ENCODE measurements at places on chromosomes 3 and 15.

GRCh38 chr15:55168350-55168974 lies 28.3 kb downstream of the RSL24D1 start:
- DNase-seq: peak; percentile 65

DNA sequence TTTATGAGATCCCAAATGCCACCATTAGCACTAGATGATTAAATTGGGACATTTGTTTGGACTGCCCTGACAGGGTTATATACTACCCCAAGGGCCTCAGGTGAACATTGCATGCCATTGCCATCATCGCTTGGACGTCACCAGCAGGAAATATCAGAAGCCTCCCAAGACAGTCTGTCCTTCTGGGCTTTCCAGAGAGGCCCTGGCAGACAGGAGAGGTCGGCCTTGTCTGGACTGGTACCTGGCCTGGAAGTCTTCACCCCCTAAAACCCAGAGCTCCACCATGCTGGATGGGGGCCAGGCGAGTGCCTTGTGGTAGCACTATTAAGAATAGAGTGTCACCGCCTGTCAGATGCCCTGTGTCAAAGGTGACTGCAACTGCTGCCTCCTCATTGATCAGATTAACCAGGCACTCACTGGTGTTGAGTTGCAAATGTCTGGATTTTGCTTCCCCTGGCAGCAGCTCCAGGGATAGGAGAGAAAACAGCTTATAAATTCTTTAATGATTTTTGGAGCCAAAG lies 324.1 kb upstream of the RASGRP1 start:
- DNase-seq: no peak

DNA sequence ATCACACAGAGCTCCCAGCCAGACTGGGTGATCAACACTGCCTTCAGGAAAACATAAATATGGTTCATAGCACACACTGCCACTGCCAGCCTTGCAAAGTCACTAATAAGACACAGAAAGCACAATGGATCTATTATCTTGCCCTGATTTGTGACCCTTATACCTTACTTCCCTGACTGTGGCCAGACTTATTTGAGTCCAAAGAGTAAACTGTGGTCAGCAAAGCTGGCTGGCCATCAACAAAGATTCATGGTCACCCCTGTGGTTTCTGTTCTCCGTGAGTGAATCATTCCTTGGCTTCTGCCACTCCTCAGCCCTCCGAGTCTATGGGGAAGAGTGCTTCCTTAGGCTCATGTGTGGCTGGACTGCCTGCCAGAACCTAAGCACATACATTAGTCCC lies 437.7 kb downstream of the RAP2B start:
- DNase-seq: no peak

DNA sequence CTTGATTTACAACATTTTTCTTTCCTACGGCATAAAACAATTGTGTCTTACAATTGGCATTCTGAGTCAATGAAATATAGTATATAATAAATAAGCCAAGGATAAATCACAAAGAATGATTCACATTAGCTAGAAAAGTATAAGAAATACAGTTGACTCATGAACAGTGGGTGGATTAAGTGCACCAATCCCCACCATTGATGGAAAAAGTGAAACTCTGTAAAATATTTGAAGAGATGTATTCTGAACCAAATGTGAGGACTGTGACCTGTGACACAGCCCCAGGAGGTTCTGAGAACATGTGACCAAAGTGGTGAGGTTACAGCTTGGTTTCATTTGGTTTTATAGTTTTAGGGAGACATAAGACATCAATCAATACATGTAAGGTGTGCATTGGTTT lies 227.5 kb downstream of the ALCAM start:
- no peak for DNase-seq

DNA sequence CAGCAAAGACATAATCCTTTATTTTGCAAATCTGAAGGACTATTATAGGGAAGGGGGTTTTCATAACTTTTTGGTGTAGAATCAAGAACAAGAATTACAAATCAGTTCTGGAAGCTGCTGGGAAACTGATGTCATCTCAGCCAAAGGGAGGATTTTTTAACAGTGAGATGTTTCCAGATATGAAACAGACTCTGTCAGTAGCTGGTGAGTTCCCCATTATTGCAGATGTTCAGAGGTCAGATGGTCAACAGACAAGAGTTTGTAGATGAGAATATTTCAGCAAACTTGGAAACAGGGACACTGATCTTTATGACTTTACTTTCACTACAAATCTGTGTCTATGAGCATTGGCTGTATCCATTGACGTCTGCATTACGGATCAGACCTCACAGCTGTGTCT lies 71.9 kb upstream of the LPP start:
- DNase-seq: no peak

GRCh38 chr3:71066356-71066755 lies 517.2 kb downstream of the FOXP1 start:
- DNase-seq: peak; percentile 70

DNA sequence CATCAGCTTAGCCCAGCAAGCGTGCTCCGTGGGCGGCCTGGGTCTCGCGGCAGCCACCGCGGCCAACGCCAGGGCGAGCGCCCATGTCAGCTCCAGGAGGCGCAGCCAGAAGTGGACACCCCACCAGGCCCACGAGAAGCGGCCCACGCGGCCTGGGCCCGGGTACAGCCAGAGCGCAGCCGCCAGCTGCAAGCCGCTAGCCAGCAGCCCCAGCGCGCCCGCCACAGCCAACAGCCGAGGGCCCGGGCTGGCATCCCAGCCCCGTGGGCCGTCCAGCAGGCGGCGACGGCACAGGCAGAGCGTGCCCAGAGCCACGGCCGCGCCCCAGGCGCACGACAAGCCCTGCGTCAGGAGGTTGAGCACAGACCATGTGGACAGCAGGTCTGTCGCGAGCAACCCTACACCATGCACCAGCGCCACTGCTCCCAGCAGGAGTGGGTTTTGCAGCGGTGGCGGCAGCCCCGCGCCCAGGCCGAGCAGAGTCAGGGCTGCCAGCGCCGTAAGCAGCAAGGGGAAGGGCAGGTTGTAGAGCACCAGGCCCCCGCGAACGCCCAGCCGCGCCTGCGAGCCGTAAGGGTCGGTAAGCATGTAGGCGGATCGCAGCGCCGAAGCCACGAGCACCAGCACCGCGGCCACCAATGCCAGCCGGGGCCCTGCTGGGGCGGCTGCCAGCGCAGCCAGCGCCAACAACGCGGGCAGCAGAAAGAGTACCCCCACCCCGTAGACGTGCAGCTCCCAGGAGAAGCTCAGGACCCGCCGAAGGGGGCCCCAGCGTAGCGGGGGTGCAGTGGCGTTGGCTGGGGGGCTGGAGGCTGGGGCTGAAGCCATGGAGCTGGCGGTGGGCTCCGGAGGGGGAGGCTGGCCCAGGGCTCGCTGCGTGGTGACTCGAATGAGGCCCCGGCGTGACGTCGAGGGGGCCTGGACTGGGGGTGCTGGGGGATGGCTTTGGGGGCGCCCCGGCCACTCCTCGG lies 4.9 kb downstream of the PRRT3 start:
- no peak for DNase-seq

- no peak for DNase-seq
Measured at GRCh38 chr3:139657936-139658335, 19.8 kb downstream of the NMNAT3 start.

- no peak for DNase-seq
Measured at GRCh38 chr15:91357011-91357410, 257.0 kb downstream of the SV2B start.

DNA sequence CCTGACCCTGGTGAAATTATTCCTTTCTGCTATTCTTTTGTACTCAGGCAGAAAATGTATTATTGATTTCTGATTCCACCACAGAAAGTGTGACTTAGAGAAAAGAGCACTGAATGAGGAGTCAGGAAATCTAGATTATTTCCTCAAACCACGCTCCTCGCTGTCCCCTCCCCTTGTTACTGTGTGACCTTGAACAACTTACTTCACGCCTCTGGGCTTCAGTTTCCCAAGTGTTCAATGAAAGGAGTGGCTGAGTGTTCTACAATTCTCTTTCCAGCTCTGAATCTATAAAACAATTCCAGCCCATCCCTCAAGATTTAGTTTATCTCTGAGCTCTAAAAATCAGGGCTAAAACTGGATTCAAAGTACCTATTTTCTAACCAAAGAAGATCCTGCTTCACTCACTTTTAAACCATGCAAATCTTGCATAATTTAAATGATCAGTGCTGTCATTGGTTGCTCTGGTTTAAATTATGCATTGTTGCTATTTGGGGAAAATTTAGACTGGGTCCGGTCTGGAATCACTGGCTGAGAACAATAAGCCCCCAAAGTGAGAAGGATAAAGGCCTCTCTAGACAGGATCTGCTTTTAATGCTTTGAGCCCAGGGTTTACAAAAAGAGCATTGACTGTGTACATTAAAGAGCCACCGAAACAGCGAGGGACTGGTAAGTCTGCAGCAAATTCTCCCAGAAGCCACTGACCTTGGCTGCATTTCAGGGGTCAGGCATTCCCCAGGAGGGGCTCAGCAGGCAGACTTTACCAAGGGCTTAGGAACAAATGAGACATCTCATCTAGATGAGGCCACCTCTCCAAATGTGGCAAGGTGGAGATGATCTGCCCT lies 3.2 kb downstream of the TNIK start:
- no peak for DNase-seq

DNA sequence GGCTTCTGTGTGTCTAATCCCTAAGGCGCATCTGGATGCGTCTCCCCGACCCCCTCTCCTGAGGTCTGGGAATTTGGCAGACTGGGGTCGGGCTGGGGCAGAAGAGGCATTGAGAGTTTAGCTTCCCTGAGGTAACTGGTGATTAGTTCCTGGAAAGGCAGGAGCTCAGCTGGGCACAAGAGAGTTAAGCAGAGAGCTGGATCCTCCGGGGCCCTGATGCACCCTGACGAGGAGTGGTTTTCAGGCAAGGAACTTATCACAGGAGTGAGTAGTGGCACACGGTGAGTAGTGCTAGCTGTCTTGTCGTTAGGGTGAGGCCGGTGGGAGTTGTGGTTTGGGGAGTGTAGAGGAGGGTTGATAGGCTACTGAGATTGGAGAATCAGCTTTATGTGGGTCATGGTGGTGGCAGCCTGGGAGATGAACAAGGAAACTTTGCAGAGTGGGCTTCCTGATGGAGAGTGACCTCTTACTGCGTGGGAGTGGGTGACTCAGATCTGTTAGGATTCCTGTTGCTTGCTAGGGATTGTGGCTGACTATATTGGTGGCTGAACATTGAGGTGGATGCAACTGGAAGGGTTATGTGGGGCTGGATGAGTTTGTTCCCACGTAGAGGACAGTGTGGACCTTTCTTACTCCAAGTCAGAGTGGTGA lies 897 bp downstream of the RAD54L2 start:
- DNase-seq: peak; percentile 48

GRCh38 chr3:141372656-141373055 lies 4.4 kb downstream of the ZBTB38 start:
- DNase-seq: no peak

GRCh38 chr3:194555175-194556062 lies 68.6 kb upstream of the ATP13A3 start:
- DNase-seq: no peak

GRCh38 chr3:119342176-119342575 lies 48.0 kb downstream of the ARHGAP31 start:
- no peak for DNase-seq

DNA sequence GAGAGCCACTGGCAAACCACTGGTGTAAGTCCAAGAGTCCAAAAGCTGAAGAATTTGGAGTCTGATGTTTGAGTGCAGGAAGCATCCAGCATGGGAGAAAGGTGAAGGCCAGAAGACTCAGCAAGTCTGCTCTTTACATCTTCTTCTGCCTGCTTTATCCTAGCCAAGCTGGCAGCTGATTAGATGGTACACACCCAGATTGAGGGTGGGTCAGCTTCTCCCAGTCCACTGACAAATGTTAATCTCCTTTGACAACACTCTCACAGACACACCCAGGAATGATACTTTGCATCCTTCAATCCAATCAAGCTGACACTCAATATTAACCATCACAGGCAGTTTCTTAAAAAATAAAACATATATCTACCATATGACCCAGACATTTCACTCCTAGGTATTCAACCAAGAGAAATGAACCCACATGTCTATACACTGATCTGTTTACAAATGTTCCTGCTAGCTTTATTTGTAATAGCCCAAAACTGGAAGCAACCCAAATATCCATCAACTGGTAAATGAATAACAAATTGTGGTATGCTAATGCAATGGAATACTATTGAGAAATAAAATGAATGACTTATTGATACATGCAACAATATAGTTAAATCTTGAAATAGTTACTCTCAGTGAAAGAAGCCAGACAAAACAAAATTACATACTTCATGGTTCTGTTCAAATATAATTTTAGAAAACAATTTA lies 373.8 kb downstream of the ZNF385D start:
- no peak for DNase-seq

DNA sequence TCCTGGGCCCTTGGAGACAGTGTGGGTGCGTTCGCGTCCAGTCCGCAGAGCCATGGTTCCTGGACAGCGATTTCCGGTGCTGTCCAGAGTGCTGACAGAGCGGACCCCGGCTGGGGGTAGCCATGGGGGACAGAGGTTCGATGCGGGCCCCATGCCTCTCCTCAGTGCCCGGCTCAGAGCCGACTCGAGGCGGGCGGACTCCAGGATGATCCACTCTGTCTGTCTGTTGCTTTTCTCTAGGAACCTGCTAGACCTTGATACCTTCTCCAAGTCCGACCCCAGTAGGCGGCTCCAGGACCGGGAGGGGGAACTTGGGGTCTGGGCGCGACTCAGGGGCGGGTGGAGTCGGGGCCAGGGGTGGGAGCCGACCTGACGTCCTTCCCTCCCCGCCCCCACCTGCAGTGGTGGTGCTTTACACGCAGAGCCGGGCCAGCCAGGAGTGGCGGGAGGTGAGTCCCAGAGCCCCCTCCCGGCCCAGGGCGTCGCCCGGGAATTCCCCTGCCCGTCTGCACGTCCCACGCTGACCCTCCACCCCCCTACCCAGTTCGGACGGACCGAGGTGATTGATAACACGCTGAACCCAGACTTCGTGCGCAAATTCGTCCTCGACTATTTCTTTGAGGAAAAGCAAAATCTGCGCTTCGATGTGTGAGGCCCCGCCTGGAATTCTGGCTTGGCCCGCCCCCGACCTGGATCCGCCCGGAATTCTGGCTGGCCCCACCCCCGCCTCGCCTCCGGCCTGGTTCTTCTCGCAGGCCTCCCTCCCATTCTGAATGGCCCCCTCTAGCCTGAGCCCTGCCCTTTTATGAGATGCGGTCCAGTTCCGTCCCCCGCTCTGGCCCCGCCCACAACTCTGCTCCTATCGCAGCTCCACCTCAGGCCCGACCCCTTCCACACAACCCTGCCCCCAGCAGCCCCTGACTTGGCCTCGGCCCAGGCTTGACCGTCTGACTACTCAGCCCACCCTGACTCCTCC lies 1.0 kb downstream of the CPNE9 start:
- DNase-seq: no peak

GRCh38 chr3:44232407-44232806 lies 9.3 kb upstream of the TOPAZ1 start:
- DNase-seq: peak; percentile 86

Measured in Jurkat, Clone E6-1 (cell line).